ENCODE measurements at places on chromosomes 1 and 21. TPM values are rescaled to one million over a fixed set of nuclear protein-coding genes. Genes with fewer than 3 reads are reported as not detected.

Gene RHD
- total RNA-seq: not detected

Gene RNF223
- not detected for total RNA-seq

DNA sequence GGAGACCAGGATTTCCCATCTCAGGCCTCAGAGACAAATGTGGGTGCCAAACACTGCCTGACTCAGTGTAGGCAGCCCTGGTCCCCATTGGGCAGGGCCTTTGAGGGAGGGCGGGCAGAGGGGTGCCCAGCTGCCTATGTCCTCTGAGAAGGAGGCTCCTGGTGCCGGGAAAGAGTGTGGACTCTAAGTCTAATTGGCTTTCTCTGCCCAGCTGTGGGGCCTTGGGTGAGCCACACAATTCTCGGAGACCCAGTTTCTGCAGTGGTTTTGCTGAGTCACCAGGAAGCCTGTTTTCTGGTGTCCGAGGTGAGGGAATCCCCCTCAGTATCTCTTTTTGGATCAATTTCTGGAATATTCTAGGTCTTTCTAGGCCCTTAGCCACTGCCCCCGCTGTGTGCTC lies 35.3 kb upstream of the ACTL8 start:
- DNase-seq: no peak

DNA sequence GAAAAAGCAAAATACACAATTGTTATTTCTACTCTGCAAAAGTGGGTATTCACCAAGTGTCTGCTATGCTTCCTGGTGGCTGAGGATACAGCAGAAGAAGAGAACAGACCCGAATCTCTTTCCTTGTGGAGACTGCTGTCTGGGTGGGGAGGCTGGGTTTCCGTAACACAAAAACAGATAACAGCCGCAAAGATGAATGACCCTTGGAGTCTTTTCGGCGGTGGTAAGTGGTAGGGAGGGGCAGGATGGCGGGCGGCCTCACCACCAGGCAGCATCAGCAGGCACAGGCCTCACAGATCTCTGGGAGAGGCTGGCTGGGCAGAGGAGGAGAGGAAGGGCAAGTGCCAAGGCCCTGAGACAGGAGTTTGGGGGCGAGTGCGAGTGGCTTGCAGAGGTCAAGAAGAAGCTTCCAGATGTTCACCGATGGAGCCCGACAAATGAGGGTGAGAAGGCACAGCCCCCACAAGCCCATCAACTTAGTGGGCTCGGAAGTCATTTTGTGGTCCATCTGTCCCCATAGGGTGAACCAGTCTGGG lies 164.2 kb downstream of the RHOU start:
- no peak for DNase-seq

All from dorsolateral prefrontal cortex (tissue), 122 donors.